Stimulated activated CD4-positive, alpha-beta T cell treated with anti-CD3 and anti-CD28 coated beads, Interleukin-2, amount 100 ng/mL, for 48 hours (primary cell): ENCODE measurements at places on chromosomes 4 and X.

- no peak for DNase-seq
Measured at GRCh38 chr4:47786958-47787370, 50.9 kb downstream of the CORIN start.

DNA sequence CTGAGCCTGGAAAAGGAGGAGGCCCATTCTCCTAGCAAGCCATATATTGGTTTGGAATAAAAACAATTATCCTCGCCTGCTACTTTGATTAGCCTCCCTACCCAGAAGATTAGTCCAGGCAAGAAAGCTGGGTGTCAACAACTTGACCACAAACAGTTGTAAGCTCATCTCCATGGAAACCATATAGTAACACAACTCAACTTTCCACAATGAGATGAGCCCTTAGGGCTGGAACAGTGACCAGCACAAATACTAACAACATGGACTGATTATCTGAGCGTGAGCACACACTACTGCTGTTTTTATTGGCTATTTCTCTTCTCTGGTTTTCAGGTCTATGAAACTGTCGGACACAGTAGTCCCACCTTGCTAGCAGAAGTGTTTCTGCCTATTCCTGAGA, 80.8 kb downstream of the CC2D2A start:
- no peak for DNase-seq

GRCh38 chr4:2400841-2401609, 17.4 kb downstream of the ZFYVE28 start:
- no peak for DNase-seq

GRCh38 chr4:138788857-138789256, 226.7 kb upstream of the NOCT start:
- no peak for DNase-seq

DNA sequence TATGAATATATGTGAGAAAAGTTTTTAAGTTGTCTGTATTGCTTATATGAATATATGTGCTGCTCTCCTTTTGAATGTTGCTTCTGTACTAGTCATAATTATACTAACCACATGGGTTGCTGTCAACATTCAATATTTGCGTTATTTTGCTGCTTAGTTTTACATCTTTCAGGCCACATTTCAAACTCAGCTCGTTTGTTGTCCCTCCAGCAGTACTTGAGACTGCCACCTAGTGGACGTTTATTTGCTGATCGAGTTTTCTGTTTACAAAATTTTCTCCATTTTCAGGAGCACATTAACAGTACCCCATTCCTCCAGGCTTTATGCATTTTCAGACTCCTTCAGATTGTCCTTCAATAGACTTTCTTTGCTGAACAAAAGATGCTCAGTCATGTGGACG, 75.8 kb downstream of the NUDT11 start:
- peak; percentile 29 for DNase-seq

- DNase-seq: no peak
Measured at GRCh38 chr4:40438384-40439026, 103.4 kb downstream of the CHRNA9 start.

DNA sequence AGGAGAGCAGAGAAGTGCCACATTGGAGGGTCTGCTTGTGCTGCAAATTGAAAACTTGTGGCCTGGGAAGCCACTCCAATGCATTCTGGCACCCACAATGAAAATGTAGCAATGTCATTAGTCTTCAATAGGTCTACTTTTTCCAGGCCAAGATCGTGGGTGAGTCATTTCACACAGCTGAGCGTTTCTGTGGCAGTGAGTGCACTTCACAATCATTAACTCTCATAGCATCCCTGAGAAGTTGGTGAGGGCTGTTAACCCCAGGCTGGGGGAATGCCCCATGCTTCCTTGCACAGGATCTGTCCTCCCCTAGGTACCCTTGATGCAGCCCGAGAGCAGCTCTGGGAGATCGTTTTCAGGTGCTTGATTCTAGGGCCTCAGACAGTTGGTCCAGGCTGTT, 196.8 kb upstream of the ATP6AP2 start:
- no peak for DNase-seq

- no peak for DNase-seq
Measured at GRCh38 chrX:146056511-146057081, 239.0 kb downstream of the SLITRK2 start.

- DNase-seq: no peak
Measured at GRCh38 chrX:31110657-31111056, 38.8 kb upstream of the FTHL17 start.

GRCh38 chrX:39752815-39753214, 344.9 kb downstream of the BCOR start:
- DNase-seq: no peak

DNA sequence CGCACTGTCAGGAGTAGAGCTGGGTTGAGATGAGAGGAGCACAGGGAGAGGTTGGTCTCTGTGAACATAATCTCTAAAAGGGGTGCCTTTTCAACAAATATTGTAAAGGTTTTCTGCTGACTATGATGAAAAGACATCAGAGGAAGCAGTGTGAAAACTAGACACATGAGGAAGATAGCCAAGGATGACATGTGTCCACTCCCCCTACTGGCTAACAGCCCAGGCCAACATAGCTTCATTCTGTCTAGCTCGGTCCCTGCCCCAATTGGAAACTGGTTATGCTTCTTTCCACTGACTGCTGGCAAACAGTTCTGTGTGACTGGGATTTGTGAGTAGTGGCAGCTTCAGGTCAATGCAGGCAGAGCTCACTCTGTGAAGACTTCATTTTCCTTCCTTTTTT, 115.4 kb upstream of the ESX1 start:
- DNase-seq: no peak

DNA sequence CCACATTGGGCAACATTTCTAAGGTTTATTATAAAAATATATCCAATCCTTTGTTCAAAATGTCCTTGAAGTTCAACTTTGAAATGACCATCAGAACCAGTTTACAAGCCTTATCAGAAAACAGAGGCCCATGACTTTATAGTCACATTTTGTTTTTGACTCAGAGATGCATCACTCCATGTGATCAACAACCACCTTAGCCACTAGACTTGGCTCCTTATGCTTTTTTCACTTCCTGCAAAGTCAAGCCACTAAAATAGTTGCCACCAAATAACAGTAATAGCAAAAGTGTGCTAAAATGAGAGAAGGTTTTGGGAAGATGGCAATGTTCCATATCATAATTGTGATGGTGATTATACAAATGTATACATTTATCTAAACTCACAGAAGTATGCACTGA, 181.7 kb downstream of the MAML3 start:
- DNase-seq: no peak

GRCh38 chrX:40108959-40109287, 11.2 kb upstream of the BCOR start:
- DNase-seq: no peak

- DNase-seq: no peak
Measured at GRCh38 chr4:99886146-99886545, 8.1 kb downstream of the LAMTOR3 start.

DNA sequence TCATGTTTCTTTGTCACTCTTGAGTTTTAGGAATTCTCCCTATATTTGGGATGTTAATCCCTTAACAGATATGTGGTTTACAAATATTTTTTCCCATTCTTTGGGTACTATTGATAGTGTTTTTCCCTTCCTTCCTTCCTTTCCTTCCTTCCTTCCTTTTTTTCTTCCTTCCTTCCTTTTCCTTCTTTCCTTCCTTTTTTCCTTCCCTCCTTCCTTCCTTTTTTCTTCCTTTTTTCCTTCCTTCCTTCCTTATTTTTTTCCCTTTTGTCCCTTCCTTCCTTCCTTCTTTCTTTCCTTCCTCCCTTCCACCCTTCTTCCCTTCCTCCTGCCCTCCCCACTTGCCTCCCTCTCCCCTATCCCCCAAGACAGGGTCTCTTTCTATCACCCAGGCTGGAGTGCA, 42.1 kb downstream of the WDR17 start:
- no peak for DNase-seq

DNA sequence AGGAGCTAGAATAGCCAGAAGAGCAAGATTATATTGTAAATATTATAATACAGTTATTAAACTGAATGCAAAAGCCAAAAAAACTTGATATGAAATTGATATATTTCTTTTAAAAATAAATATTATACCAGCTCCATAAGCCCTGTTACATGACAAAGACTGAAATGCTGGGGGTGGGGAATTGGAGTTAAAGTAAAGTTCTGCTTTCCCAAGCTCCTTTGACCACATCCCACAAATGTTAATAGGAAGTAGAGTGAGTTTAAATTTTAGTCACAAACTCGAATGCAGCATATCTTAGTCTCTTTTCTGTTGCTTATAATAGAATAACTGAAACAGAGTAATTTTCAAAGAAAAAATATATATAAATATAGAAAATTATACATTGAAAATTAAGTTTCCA, 46.9 kb upstream of the NFKB1 start:
- no peak for DNase-seq

GRCh38 chrX:75522565-75523431, at the start of gene ZDHHC15:
TSS of gene ZDHHC15 (minus strand) at chrX:75523037. CDS start at chrX:75523024, 13 bp downstream.
- DNase-seq: peak; percentile 36

DNA sequence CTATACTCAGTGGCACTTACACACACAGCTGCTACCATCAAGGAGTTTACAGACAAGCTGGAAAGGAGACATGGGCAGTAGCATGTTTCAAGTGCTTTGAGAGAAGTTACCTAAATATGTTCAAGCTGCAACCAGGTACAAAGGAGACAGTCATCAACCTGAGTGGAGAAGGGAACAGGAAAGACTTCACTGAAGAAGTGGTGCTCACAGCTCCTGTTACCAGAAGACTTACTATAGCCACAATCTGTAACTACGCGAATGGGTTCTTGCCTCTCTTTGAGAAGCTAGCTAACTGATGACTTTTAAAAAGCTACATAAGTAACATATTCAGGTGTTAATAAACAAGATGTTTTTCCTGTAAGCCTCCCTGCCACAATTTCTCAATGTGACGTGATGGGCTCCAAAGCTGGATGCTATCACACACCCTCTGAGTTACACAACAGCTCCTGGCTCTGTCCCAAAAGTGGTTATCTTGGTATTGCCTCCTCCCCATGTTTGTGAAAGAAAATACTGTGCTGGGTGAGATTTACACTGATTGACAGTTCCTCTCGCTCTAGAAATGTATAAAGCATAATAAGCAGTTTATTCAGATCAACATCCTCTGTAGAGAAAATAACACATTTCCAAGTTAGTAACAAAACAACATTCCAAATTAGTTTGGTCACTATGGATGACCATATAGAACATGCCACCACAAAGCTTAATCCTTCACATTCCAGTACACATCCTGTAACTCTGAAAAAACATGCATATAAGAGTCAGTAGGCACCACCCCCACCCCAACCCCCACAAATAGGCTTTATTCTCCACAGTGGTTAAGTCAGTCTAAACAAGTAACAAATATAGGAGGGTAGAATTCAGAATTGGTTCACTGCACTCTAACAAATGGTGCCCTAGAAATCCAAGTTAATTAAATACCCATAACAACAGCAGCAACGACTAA, 81.8 kb downstream of the FRYL start:
- DNase-seq: no peak

DNA sequence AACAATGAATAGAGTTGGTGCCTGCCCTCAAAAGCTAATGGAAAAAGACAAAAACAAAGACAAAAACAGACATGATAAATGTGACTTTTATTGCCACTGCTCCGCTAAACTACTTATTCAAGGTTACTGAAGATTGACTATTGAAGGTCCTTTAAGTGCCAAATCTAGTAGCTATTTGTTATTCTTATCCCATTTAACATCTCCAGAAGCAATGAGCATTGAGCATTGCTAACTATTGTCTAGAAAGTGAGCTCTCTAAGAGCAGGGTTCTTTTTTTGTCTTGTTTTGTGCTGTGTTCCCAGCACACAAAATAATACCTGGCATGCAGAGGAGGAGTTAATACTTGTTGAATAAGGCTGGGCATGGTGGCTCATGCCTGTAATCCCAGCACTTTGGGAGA, 95.4 kb upstream of the SFRP2 start:
- DNase-seq: no peak

GRCh38 chr4:962231-963208, 10.8 kb downstream of the DGKQ start:
- DNase-seq: no peak

- DNase-seq: no peak
Measured at GRCh38 chrX:12308420-12308819, 170.1 kb downstream of the FRMPD4 start.

DNA sequence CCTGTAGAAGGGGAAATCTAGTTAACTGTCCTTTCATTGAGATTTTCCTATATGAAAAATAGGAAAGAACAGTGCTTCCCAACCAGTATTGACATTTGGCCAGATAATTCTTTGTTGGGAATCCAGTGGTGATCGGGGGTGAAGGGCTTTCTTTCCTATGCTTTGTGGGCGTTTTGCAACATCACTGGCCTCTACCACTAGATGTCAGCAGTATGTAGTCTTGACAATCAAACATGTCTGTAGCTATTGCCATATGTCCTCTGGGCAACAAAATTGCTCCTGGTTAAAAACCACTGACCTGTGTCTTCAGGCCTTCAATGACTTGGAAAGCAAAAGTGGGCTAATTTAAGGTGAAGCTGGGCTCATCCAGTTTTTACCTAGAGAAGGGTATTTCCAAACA, 658.5 kb downstream of the DACH2 start:
- DNase-seq: no peak

DNA sequence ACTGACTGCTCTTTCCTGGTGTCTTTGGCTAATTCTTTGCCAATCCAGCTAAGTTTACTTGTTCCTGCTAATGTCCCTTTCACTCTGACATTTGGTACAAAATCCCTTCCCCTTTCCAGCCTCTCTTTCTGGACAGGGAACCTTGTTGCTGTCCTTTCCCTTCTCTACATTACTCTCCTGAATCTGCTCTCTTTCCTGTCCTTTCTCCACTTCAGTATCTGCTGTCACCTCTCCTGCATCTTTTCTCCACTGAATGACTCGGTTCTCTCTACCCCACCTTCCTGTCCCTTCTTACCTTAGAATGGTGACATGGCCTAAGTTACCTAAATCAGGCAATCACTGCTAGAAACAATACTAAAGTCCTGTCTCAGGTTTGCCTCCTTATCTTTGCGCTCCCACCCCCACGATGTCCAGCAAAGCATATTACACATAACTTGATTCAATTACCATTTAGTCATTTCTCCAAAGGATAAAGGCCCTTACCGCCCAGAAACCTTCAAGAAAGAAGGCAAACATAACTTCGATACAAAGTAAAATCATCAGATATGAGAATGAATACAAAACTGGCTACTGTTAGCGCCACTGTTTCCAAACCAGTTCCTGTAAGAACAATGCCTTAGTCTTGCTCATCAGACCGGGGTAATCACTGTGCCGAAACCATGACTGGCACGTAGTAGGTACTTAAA, 890 bp downstream of the BOD1L1 start:
- DNase-seq: no peak

GRCh38 chr4:158722291-158722916, 792 bp downstream of the PPID start:
- no peak for DNase-seq

GRCh38 chr4:151703401-151703800, 57.4 kb downstream of the GATB start:
- DNase-seq: no peak
